ENCODE measurements at places on chromosomes 3 and 15. TPM values are rescaled to one million over a fixed set of nuclear protein-coding genes. Genes with fewer than 3 reads are reported as not detected.

GRCh38 chr3:24763393-24763792, 268.7 kb upstream of the THRB start:
- H3K27me3 ChIP-seq = no peaks in the 10 kb centered on the region
- H3K27ac ChIP-seq = no peak overlapping the region

GRCh38 chr3:28718074-28718849, 369.6 kb upstream of the AZI2 start:
- DNase-seq = no peak
- H3K27ac ChIP-seq = no peak overlapping the region
- no peak overlapping the region for H3K4me3 ChIP-seq
- H3K4me1 ChIP-seq = no peaks in the 10 kb centered on the region

HGD gene
- total RNA-seq = 243 TPM

TPRG1 gene
- 25.8 TPM for total RNA-seq

All from right lobe of liver (tissue), 6 donors.